ENCODE measurements at places on chromosomes 5 and 9.

GRCh38 chr9:97475059-97475458 is 26.4 kb upstream of the TMOD1 start:
- no peak for DNase-seq

GRCh38 chr5:1053391-1054017 is 44.9 kb downstream of the NKD2 start:
- DNase-seq: no peak

DNA sequence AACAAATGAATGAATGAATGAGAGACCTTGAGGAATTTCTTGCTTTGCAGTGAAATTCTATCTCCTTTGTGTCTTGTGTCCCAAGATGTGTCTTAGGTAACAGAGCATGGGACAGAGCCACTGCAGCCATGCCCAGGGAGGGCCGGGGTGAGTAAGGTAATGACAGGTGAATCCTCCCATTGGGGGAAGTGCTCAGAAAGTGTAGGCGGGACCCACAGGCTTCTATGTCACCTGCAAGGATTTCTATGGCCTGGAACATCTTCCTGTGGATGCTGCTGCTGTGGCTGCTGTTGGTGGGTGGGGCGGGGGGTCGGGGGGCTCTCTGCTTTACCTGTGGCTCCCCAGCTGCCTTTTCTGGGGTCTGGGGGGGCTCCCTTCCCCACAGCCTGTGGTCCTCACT is 133.6 kb upstream of the IER5L start:
- DNase-seq: no peak

- no peak for DNase-seq
Observed at GRCh38 chr5:176803068-176803942, 7.1 kb upstream of the UNC5A start.

DNA sequence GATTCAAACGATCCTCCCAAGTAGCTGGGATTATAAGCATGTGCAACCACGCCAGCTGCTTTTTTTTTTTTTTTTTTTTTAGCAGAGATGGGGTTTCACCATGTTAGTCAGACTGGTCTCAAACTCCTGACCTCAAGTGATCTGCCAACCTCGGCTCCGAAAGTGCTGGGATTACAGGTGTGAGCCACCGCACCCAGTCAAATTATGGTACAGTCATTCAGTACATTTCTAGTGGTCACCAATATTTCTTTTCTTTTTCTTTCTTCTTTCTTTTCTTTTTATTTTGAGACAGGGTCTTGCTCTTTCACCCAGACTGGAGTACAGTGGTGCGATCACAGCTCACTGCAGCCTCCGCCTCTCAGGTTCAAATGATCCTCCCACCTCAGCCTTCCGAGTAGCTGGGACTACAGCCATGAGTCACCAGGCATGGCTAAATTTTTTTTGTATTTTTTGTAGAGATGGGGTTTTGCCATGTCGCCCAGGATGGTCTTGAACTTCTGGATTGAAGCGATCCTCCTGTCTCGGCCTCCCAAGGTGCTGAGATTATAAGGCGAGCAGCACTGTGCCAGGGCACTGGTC is 25.4 kb upstream of the DCP2 start:
- DNase-seq: peak; percentile 67

- no peak for DNase-seq
Observed at GRCh38 chr9:21679432-21679831, 123.0 kb upstream of the MTAP start.

- DNase-seq: no peak
Observed at GRCh38 chr5:113321276-113321675, 113.5 kb downstream of the TSSK1B start.

DNA sequence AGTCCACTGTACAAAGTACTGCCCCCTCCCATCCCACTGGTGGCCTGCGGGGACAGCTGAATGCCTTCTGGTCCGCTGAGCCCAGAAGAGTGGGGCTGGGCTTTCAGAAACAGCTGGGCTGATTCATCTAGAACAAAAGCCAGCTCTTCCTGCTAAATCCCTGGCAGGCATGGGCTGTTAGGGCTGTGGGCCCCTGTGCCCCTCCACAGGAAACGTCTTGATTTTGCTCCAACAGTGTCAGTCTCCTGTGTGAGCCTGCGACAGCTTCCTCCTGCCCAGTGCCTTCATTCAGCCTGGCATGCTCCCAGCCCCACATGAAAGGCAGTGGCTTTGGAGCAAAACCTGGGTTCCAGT is 6.9 kb upstream of the GSN start:
- DNase-seq: no peak

DNA sequence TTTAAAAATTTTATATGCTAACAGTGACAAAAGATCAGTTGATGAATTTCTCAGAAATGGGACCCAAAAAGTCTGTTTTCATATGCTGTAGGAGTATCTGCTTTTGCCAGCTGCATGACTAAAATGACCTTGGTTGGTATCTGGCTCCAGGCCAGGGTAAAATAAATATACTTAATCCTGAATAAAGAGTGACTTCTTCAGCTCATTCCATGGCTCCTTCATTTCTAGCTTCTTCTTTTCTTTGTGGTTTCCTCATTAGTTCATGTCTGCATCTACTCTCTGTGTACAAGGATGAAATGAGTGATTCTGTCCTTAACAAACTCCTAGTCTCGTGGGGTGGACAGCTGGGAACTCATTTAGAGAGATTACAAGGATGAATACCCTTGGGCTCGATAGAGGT is 36.0 kb downstream of the RCL1 start:
- no peak for DNase-seq

DNA sequence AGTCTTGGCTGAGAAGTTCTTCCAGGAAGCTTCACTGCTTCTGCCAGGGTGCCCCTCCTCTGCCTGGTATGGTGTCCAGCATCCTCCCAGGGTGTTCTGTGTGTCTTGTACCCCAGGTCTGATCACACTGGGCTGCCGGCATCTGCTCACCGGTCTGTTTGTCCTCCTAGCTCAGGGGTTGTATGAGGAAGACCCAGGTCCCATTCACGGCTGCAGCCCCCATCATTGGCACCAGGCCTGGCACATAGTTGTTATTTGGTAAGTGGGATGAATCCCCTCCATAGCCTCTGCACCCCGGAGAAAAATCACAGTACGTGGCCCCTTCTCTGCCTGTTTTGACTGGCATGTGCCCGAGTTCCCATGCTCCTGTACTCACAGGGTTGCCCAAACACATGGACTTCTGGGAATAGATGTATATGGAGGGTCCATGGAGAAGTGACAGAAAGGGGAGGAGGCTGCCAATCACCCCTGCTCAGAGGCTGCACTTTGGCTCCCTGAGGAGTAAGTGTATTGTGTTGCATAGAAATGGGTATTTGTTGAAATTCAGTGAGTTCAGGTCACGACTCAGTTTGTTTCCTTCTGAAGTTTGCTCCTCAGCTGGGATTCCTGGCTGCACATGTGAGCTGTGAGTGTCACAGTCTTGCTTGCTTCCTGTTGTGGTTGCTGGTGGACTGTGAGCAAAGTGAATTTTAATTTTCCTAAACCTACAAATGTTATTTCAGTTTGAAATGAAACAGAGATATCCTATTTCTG is 96.2 kb downstream of the HSPA4 start:
- peak; percentile 7 for DNase-seq

DNA sequence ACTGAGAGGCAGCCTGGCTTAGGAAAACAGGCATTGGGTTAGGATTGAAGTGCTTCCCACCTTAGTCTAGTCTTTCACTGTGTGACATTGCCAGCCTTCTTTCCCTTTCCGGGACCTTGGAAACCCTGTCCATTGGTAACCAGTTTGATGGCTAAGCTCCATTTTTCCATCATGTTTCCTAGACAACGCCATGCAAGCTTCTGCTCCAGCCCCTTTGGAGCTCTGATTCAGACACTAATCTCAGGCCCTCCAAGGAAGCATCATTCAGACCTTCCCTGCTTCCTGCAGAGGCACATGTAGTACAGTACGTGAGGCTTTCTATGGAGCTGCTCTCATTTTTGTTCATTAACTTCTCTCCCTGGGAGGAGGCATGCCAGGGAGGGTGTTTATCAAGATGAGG is 68.5 kb downstream of the GRIA1 start:
- DNase-seq: no peak

GRCh38 chr5:93790401-93790800 is 49.0 kb upstream of the POU5F2 start:
- no peak for DNase-seq

Measured in activated CD4-positive, alpha-beta T cell treated with anti-CD3 and anti-CD28 coated beads for 36 hours (primary cell).